Naive thymus-derived CD8-positive, alpha-beta T cell (primary cell): ENCODE measurements at places on chromosomes 12 and 14. TPM values are rescaled to one million over a fixed set of nuclear protein-coding genes. Genes with fewer than 3 reads are reported as not detected.

- DNase-seq = no peak
These were observed 770.4 kb upstream of the ALG10B start for GRCh38 chr12:37546206-37546605.

GRCh38 chr12:93782853-93783252, 105.7 kb downstream of the CRADD start:
- DNase-seq = no peak

DNA sequence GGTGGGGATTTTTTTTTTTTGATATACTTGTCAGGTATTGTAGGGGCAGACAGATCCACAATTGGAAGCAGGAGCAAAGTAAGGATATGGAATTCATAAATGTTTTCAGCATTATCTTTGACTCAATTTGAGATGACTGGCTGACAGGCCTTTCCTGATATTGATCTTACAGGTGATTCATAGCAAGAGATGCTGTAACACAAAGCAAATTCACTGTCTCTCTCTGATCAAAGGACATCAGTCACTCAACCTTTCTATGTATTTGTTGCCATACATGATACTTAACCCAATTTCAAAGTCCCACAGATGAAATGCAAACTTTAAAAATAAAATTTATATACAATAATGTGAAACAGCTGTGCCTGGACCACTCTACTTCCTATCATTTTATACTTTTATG, 1506.9 kb downstream of the AACS start:
- DNase-seq = no peak

GRCh38 chr14:95480109-95480886, 36.2 kb downstream of the SYNE3 start:
- DNase-seq = no peak

DNA sequence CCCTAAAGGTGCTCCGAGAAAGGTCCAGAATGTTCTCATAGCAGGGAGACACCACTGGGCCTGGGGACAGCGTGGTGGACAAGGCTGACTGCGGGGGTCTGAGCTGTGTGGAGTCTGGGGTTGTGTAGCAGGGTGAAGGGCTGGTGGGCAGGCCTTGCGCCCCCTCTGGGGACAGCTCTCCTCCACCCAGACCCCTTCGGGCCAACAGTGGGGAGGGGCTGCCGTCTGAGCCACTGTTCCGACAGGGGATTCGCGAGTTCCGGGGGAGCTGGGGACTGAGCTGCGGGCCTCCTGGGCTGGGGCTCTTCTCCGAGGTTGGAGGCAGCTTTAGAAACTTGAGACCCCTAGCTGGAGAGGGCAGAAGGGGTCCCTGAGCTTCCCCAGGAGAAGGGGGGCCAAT, 32.1 kb downstream of the NCKAP5L start:
- DNase-seq = no peak

DNA sequence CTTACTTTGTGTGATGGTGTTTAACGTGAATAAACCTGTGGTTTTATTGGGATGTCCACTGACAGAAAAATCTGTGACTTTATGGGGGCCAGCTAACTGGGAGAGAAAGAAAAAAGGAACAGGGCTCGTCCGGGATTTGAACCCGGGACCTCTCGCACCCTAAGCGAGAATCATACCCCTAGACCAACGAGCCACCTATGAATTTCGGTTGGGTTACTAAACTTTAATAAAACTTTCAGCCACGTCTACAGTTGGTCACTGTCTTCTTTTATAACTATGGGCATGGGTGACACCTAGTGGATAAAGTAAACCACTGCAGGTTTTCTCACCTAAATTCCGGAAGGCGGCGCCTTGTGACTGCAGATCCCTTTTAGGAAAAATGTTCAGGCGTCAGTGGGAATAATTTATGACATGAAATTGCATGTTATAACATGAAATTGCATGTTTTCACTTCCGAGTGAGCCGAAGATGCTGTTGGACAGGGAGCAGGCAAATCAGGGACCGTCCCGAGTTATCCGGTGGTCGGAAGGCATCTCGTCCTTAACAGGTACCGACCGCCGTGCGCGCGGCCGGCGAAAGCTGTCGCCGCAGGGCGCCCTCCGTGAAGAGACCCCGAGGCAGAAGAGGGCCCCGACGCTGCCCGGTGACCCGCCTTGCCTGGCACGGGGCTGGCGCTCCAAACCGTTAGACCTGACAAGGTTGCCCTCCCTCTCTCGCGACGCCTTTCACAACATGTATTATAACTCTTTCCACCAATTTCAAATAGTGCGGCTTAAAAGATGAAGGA, 18.2 kb upstream of the RNASE12 start:
- DNase-seq = peak; percentile 66

- DNase-seq = no peak
These were observed 73.6 kb downstream of the HECTD4 start for GRCh38 chr12:112308652-112309051.

DNA sequence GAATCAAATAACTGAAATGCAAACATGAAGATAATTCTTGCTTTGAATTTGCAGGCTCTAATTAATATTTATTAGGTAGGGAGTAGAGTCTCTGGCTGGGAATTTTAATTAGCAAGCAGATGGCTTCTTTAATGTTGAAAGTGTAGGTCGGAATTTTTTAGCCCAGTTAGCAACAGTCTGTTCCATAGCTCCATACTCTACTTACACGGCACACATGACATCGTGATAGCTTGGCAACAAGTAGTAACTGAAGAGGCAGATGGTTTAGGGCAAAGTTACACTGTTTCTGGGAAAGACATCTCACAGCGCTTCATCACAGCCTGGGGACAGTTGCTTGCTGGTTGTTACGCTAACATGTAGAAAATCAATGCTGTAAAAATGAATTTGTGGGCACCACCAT, 710.7 kb downstream of the GALC start:
- DNase-seq = no peak

DNA sequence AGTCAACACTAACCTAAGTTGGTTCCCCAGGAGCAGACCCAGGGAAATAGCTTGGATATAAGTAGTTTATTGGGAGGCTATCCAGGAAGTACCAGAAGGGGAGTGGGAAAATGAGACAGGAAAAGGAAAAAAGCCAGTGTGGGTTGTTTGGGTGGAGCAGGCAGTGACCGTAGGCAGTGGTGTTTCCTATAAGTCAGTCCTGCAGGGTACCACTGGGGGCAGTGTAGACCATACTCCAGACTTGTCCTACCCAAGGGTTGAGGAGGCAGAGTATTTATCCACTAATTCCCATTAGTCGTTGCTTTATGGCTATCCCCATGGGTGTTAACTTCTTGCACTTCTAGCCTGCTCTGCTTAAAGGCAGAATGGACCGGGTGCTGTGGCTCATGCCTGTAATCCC, 6.4 kb upstream of the CCDC60 start:
- DNase-seq = no peak

Gene FBXW8
- 17.0 TPM for total RNA-seq

Gene ADCY4
- total RNA-seq = 4.7 TPM

DNA sequence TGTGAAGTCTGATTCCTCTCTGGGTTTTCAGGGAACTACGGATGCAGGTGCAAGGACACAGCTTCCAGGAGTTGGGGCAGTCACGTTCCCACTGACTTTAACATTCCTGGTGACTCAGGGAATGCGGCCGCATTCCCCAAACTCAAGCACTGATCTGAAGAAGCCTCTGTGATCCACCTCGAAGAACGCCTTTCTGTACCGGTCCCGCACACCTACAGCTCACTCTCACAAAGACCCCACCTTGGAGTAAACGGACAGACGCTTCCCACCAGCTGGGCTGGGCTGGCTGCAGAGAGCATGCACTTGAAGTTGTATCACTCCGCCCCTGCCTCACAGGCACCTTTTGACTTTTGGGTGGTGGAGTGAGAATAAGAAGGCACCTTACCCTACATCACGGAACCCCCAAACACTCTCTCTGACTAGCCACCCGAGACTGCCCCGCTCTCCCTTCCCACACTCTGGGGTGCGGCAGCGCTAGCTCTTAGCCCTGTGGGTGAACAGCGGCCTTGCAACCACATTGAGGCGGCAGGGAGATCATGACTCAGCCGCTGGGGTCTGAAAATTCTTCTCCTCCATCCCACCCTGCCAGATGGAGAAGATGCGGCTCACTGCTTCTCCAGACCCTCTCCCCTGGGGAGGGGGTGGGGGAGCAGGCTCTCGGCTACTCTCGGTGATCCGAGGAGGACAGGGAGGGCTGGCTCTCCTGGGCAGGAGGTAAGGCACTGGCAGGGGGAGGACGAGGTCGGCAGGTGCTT, 23.7 kb upstream of the HDAC7 start:
- DNase-seq = no peak

- DNase-seq = no peak
These were observed 310.5 kb downstream of the ETNK1 start for GRCh38 chr12:22935501-22935900.

Gene KCNMB4
- total RNA-seq = 2.6 TPM

GRCh38 chr12:13167226-13167625, 29.3 kb upstream of the EMP1 start:
- DNase-seq = no peak

DNA sequence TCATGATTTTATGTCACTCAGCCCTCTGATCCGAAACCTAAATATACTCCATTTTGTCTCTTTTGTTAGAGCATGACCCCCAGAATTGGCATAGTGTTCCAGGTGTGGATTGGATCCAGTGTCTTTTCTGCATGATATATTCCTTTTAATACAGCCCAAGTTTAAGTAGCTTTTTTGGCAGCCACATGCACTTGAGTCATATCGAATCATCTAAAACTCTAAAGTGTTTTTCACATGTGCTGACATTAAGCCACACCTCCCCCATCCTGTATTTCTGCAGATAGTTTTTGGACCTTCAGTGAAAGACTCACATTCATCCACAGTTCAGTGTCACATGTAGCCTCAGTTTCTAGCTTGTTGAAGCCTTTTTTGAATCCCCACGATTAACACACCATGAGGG, 30.6 kb downstream of the BORCS5 start:
- no peak for DNase-seq

DNA sequence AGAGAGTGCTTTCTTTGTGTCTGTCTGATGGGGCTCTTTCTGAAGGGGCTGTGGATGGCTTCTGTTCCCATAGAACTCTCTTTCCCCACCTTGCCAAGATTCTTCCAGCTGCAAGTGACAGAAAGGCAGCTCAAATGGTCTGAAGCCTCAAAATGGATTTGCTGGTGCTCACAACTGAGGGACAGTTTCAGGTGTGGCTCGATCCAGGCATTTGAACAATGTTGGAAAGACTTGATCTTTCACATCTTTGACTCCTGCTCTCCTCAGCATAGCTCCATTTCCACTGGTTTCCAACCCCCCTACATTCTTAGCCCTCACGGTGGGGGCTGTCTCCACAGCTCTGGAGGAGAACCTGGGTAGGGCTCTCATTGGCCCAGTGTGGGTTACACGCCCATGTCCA, 15.9 kb downstream of the RFLNA start:
- no peak for DNase-seq
